ENCODE measurements at places on chromosomes 12 and 14.

- DNase-seq: no peak
Measured at GRCh38 chr12:47838286-47838931, 18.7 kb upstream of the HDAC7 start.

DNA sequence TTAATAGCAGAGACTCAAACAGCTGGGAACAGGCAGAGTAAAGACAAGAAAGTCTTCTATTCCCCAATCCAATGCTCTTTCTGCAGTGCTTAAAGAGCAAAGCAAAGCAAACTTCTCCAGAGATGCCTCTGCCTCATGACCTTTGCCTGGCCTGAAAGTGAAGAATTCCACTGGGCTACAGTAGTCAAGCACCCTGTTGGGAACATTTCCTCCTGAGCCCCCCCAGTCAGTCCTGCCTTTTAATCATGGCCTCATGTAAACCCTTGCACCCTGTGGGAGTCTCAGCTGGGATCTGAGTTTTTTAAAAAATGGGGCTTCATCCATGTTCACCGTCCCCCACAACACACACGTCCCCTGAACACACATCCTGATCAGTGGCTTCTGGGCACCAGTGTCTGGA is 62.7 kb upstream of the TSPAN11 start:
- DNase-seq: no peak

DNA sequence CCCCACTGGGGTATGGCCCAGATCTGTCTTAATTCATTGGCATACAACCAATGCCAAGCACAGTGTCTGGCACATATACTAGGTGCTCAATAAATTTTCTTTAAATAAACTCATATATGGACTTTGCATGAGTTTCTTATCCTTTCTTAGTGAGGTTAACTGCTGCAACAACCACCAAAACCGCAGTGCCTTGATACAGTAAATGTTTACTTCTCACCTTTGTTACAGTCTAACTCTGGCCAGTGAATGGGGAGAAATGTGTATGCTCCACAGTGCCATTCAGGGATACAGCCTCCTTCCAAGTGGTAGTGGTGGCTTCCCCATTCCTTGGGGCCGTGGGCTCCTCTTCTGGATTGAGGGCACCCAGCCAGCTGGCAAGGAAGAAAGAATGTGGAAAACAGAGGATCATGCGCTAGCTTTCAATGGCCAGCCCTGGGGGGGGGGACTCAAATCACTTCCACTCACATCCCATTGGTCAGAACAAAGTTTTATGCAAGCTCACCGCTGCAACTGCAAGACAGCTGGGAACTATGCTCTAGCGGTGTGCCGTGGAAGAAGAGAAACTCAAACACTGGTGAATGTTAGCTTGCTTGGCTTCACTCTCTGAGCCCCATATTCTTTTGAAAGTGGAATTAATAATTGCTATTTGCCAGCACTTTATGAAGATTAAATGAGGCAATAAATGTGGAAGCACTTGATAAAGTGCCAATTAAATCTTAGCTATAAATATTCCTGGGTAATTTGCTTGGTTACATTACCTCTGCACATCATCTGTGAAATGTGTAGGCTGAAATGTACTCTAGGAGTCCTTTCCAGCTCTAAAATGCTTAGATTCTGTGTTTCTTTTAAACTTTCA is 51.0 kb upstream of the SOCS2 start:
- DNase-seq: no peak

- DNase-seq: no peak
Measured at GRCh38 chr14:71698027-71698426, 234.2 kb upstream of the RGS6 start.

DNA sequence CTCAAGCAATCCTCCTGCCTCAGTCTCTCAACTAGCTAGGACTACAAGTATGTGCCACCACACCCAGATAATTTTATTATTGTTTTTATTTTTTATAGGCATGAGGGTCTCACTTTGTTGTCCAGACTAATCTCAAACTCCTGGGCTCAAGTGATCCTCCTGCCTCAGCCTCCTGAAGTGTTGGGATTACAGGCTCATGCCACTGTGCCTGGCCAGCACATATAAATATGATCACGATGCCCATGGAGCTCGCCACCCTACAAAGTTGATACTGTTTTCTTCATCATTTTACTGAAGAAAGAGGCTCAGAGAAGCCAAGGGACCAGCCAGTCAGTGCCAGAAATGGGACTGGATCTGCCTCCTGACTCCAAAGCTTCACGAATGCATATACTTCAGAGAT is 53.1 kb downstream of the NFKBIA start:
- no peak for DNase-seq

GRCh38 chr14:35512765-35513164 is 21.2 kb upstream of the INSM2 start:
- DNase-seq: no peak

DNA sequence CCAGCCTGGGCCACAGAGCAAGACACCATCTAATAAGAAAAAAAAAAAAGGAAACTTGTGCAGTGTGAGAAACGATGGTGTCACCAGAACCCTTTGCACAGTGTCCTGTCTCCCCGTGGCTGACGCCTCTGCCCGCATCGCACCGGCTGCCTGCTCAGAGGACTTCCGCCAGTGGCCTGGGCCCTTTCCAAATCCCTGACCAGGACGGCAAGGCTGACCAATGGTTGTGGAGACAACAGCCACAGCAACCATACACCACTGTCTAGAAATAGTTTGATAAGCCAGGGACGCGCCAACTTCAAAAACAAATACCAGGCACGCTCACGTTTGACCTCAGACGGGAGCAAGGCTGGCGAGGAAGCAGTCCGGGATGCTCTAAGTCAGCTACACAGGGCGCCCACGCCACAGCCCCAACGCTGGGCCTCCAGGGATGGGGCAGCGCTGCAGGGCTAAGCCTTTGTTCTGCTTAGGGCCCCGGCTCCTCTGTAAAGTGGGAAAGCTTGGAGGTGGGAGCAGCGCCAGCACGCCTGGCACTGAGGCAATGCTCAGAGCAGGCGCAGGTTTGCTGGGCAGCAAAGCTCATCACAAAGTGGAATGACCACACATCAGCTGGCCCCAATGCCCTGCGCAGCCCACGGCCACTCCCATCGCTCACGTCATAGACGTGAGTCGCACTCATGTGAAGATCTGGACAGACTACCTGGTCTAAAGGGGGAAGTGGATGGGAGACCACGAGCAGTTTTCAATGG is 12.5 kb downstream of the PGAM5 start:
- DNase-seq: no peak

DNA sequence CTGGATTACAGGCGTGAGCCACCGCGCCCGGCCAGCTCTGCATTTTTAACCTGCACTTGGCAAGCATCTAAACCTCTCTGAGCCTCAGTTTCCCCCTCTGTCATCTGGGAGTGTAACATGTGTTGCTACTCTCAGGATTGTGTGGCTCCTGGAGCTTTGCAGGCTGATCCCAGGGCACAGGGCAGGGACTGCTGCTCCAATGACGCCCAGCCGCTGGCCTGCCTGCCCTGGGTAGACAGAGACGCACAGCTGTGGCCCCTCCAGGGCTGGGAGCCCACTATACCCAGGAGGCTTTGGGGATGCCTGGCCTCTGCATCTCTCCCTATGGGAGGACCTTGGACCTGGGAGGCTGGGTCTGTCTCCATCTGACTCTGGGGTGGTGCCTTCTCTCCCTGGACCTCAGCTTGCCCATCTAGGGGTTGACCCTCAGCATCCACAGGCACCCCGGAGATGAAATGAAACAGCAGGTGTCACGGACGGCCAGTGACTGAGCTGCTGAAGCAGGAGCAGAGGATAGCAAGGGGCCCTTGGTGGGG is 13.7 kb downstream of the ARL6IP4 start:
- no peak for DNase-seq

DNA sequence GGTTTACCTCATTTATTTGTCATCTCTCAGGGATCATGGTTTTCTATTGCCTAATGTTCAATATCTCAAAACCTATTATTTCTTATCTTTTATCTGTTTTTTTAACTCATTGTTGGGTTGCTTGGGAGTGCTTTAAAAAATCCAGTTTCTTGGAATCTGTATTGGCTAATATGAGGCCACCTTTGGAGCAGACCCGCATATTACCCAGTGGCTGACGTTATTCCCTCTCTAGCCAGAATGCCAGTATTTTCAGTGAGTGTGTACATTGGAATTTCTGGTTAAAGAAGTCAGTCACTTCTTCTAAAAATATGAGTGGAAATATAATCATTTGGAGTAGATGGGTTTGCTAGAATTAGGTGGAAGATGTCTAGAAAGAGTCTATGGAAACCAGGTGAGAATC is 38.3 kb downstream of the PRMT8 start:
- DNase-seq: no peak

DNA sequence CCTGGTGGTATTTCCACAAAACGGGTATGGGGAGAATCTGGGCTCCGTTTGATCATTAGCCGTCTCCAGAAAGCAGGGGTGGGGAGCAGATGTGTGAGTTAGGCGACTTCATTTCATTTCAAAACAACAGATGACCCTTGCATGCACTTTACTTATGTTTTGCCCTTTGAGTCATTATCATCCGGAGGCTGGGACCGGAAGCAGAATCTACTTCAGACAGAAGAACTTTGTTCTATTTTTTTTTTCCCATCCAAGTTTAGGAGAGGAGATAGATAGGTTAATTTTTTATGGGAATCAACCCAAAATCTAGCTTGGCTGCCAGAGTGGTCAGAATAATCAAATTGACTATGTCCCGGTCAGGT is 31.3 kb upstream of the CMAS start:
- no peak for DNase-seq

DNA sequence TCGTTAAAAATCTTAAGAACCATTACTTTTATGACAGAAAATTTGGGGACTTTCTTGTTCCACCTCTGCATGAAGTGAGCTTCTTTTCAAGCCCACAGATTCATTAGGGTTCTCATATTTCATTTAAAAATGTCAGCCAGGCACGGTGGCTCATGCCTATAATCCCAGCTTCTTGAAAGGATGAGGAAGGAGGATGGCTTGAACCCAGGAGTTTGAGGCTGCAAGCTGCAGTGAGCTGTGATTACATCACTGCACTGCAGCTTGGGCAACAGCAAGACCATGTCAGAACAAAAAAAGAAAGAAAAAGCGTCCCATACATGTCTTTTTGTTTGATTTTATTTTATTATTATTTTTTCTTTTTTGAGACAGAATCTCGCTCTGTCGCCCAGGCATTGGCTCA is 43.4 kb upstream of the ATF1 start:
- no peak for DNase-seq

- no peak for DNase-seq
Measured at GRCh38 chr12:2118481-2119255, 65.9 kb downstream of the CACNA1C start.

DNA sequence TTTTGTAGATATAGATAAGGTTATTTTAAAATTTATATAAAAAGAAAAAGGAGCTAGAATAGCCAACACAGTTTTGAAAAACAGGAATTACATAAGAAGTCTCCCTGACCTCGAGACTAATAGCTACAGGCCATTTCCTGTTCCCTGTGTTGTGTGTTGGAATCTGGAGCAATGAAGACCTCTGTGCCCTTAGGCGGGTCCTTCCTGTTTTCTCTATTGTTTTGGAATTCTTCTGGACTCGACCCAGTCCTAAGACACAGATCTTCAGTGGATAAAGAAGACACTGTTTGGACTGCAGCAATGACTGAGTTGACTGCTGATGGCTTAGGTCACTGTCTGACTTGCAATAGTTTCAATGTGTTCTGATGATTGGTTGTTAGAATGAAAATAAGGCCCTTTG is 26.2 kb downstream of the SNRPF start:
- no peak for DNase-seq

DNA sequence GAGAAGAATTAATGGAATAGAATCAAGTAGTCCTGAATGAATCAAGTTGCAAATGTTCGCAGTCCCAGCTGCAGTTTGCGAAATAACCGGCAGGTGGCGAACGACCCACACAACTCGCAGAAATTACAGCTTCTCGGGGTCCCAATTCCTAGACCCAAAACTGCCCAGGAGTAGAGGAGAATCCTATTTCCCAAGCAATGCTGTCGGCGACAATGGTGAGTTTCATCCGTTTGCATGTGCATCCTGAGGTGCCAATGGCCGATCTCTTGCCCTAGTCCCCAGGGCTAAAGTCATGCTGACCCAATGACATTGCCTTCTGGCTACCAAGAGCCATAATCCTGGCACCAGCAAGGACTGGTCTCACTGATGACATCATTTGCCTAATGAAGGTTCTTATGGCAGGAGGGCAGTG is 8.5 kb upstream of the ASCL1 start:
- DNase-seq: no peak

DNA sequence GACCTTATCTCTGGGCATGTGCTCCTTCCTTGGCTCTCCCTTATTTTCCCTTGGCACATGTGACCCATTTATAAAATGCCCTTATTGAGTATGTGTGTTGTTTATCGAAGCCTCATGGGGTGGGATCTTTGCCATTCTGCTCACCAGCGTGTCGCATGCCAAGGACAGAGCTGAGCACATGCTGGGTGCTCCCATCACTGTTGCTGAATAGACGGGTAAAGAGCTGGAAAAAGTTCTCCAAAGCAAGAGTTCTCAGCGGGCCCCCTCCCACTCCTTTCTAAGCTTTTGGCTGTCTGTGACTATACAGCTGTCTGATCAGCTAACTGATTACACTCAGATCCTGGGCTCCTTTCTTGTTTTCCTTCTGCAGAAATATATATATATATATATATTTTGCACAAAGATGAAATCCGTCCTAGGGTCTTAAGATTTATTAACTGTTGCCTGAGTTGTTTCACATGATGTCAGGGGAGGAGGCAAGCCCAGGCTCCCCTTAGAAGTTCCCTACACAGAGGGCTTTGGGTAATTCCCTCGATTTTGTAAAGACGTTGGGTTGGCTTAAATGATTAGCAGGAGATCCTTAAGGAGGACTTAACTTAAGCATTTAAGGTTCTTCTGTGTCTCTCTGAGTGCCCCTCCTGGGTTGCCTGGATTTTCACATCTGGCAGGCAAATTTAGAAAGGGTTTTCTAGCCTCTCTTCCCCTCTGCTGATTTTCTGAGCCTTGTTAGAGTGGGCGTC is 71.6 kb downstream of the TMEM132C start:
- DNase-seq: no peak

DNA sequence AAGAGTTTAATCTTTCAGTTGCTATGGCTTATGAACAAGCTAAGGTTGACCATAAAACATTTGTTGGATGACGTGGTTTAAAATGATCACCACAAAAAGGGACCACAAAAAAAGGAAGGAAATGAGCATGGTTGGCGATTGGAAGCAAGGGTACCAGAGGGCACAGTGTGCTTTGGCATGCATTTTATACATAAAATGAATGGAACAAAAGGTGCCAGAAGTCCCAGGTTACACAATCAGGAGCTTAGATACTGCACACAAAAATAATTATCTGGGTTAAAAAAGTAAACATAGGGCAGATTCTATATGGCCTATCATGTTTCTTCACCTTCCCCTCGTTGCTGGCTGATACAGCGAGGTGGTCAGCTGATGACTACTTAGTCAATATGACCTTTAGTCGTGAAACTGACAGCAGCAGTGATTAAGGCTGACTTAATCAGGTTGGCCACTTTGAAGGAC is 50.7 kb downstream of the ZC3H14 start:
- peak; percentile 69 for DNase-seq

- no peak for DNase-seq
Measured at GRCh38 chr12:62372134-62372533, 94.5 kb upstream of the MON2 start.

GRCh38 chr12:27447761-27448160 is 1.2 kb downstream of the SMCO2 start:
- no peak for DNase-seq

- no peak for DNase-seq
Measured at GRCh38 chr12:57010627-57011247, 4.4 kb upstream of the ZBTB39 start.

GRCh38 chr12:22334410-22335100 is at the start of gene ST8SIA1:
Gene ST8SIA1 (minus strand): TSS chr12:22334707. CDS start chr12:22334232, 475 bp downstream.
- no peak for DNase-seq

All from RCC 7860 (cell line).